ENCODE measurements at places on chromosomes 11 and 22.

- DNase-seq, result no peak
These were observed 47.8 kb downstream of the SWAP70 start for GRCh38 chr11:9711454-9712307.

DNA sequence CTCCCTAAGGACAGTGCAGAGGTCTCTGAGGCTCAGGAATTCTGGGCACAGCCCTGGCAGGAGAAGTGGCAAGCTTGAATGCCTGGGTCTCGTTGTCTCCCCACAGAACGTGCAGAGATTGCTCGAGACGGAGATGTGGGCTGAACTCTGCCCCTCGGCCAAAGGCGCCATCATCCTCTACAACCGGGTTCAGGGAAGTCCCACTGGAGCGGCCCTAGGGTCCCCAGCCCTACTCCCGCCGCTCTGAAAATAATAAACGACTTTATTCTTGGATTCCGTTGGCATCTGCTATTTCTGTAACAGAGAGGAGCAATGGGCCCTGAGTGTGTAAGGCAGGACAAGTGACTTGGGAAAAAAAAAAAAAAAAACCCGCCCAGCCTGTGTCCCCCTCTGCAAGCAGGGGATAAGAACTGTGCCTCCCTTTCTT, 591 bp upstream of the DNAJC4 start:
- no peak for DNase-seq

DNA sequence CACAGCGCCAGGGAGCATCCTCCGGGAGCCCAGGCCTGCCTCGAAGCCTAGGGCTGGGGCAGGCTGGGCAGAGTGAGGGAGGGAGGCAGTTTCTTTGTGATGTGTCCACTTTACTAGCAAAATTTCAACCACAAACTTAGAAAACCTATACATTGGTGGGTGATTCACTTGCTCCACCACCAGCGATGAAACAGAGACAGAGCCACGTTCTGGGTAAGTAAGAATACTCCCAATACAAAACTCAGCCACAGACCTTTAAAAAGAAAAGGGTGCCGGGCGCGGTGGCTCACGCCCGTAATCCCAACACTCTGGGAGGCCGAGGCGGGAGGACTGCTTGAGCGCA, 22.3 kb downstream of the CDKN1C start:
- DNase-seq, result no peak

GRCh38 chr11:12981676-12982522, 27.2 kb upstream of the RASSF10 start:
- no peak for DNase-seq

- no peak for DNase-seq
These were observed 10.4 kb upstream of the TMPRSS6 start for GRCh38 chr22:37119872-37120271.
